ENCODE measurements at places on chromosomes 1 and 21.

- no peak for DNase-seq
These were observed 41.6 kb upstream of the GUCA2A start for GRCh38 chr1:42206164-42206563.

DNA sequence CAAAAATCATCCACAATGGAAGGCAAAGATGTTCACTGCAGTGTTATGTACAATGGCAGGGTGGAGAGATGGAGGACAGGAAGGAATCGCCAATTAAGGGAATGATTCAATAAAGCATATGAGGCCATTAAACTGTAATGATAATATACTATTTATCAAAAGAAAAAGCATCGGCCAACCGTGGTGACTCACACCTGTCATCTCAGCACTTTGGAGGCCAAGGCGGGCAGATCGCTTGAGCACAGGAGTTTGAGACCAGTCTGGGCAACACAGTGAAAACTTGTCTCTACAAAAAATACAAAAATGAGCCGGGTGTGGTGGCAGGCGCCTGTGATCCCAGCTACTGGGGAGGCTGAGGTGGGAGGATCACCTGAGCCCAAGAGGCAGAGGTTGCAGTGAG is 89.1 kb downstream of the SSBP3 start:
- DNase-seq: no peak

DNA sequence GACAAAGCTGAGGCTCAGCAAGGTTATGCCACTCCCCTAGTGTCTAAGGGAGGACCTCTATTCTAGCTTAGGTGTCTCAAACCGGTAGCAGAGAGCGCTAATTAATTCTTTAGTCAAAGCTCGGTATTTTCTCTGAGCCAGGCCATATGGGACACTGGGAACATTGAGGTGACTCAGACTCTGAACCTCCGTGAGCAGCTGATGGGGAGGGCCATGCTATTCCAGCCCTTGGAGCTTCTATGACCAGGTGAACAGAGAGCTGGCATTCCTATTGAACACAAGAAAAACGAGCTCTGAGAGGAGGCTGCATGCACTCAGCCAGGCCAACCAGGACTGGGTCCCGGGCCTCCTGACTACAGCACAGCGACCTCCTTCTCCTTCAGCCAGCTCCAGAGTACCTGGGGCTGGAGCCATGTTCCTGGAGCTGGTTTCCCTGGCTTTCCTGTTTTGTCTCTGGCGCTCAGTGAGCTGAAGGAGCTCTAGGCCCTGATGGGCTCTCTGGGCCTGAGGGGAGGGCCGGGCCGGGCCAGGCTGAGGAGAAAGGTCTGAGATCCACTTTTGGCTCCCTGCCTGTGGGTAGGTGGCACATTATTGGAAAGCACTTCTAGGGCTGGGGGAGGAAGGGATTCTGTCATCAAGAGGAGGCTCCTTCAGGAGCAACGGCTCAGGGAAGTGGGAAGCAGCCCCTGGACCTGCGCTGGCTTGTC is 37.0 kb downstream of the SLC9A1 start:
- DNase-seq: no peak

- no peak for DNase-seq
These were observed 53.9 kb downstream of the GABPA start for GRCh38 chr21:25788677-25789076.

DNA sequence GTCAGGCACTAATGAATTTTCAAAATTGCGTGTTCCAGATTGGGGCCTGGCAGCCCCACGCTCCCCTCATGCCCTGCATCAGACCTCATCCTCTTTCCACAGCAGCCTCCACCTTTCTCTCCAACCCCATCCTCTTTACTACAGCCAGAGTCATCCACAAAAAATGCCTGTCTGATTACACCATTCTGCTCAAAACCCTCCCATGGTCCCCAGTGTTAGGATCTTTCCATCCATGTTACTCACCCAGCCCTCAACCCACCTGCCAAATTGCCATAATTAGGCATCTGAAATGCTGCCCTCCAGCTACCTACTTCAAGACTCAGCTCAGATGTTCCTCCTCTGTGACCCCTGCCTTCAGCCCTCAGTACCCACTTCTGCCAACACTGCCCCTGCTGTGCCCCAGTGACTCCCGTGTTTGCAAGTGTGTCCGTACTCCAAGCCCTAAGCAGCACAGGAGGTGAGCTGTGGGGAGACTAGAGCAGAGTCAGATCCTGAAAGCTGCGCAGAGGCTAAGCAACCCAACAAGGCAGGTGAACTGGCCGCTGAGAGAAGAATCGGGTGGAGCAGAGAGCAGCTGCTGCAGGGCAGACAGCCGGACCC is 715 bp upstream of the ARTN start:
- peak; percentile 13 for DNase-seq

DNA sequence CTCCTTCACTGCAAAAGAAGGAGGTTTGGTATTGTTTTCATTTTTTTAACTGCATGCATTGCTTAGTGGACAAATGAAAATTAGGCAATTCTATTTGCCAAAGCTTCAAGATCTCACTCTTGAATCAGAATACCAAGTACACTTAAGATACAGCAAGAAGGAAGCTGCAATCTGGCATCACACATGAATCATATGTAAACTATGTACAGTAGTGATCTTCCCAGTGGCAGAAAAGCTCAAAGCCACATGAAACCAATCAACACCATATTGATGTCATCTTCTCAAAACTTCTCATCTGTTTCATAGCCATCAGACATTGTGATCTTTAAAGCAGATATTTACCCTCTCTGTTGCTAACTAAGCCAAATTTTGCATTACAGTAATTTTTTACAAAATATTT is 550.1 kb downstream of the LTN1 start:
- no peak for DNase-seq

- DNase-seq: peak; percentile 59
These were observed 23.0 kb upstream of the DMBX1 start for GRCh38 chr1:46466477-46467182.

GRCh38 chr1:216794586-216794985 is 71.4 kb upstream of the ESRRG start:
- no peak for DNase-seq

- no peak for DNase-seq
These were observed 5.4 kb downstream of the KRTAP10-12 start for GRCh38 chr21:44702111-44702972.

- no peak for DNase-seq
These were observed at the start of gene CD1C for GRCh38 chr1:158289811-158290210. CD1C (plus strand) TSS chr1:158289923; CDS start chr1:158290065, 142 bp downstream.

DNA sequence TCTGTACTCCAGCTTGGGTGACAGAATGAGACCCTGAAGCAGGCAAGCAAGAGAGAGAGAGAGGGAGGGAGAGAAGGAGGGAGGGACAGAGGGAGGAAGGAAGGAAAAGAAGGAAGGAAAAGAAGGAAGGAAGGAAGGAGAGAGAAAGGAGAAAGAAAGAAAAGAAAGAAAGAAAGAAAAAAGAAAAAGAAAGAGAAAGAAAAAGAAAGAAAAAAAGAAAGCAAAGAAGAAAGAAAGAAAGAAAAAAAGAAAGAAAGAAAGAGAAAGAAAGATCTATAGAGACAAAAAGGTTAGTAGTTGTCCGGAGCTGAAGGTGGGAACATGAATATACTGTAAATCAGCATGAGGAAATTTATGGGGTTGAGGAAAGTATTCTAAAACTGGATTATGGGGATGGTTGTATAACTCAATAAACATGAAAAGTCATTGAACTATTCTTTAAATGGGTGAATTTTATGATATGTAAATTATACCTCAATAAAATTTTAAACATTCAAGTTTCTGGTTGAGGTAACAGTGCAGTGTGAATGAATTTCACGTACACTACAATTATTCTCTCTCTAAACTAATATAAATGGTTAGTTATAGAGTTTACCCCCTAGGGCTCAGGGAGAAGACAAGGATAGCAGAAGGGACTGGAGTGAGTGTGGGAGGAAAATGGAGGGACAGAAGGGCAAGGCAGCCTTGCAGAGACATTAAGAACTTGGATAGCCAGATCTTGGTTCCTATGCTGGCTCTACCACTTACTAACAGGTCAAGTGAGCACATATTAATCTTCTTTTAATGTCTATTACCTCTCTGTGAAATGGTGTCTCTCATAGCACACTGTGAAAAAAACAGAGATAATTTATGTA is 24.8 kb upstream of the SERTAD4 start:
- no peak for DNase-seq

- peak; percentile 23 for DNase-seq
These were observed 13.0 kb upstream of the GUCA2A start for GRCh38 chr1:42177541-42177981.

DNA sequence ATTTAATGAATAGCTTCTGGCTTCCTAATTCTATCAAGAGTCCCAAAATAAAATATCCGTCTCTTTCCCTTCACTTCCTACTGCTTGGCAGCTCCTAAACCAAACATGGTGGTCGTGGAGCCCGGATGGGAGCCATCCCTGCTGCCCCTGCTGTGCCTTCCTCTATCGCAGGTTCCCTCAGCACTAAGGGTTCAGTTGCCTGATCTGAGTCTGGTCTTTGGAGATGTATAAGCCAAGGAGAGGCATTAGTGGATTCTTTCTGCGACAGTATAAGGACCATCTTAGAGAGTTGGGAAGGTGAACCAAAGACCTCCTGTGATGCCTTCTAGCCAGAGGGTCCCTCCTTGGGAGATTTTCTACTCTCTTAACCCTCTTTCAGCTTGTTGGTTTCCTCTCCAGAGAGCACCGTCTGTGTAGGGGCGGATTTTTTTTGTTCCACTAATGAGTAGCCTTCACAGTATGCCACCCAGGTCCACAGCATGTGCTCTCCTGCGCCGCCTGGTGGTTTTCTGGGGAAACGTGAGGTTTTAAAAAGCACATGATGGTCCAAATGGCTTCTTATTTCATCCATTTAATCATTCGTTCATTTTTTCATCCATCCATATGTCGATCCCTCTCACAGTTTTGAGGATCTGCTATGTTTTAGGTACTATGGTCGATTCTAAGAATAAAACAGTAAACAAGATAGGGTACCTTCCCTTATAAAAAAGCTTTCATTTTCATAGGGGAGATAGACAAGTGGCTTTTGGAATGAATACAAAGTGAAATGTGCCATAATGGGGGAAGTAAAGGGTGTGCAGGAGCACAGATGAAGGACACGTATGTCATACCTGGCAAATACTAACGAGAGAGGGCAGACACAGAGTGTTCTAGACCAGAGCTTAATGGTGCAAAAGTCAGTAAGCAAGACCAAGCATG is 71.0 kb downstream of the NFASC start:
- DNase-seq: peak; percentile 46

DNA sequence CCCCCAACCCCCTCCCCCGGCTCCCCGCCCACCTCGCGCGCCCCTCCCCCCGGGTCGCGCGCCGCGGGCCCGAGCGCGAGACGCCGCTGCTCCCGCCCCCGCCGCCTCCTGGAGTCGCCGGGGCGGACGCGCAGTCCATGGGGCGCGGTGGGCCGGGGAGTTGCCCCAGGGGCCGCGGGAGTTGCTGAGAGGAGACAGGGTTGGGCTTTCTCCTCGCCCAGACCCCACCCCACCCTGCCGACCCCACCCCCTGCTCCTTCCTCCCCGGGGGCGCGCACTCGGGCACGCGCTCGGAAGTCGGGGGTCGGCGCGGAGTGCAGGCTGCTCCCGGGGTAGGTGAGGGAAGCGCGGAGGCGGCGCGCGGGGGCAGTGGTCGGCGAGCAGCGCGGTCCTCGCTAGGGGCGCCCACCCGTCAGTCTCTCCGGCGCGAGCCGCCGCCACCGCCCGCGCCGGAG is at the start of gene LAMC1:
Gene LAMC1 (plus strand): TSS at position 275 of the 455 bp plus-strand sequence. CDS start 297 bp downstream, outside the sequence.
- DNase-seq: peak; percentile 85

DNA sequence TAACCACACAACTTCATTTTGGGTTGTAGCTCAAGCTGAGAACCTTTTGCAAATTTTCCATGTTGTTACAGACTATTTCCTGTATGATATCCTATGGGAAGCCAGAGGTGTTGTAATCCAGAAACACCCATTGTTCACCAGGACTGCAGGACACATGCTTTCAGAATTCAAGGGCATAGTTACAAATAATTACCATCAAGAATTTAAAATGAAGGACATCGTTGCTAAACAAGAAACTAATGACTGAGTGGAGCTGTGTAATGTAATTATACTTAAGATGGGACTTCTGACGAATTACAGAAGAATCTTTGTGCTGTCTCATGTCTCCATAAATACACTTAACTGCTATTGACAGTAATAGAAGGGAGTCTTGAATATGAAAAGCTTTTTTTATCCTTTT is 47.6 kb upstream of the HOOK1 start:
- DNase-seq: no peak

GRCh38 chr1:109040989-109041620 is 797 bp downstream of the WDR47 start:
- DNase-seq: no peak

DNA sequence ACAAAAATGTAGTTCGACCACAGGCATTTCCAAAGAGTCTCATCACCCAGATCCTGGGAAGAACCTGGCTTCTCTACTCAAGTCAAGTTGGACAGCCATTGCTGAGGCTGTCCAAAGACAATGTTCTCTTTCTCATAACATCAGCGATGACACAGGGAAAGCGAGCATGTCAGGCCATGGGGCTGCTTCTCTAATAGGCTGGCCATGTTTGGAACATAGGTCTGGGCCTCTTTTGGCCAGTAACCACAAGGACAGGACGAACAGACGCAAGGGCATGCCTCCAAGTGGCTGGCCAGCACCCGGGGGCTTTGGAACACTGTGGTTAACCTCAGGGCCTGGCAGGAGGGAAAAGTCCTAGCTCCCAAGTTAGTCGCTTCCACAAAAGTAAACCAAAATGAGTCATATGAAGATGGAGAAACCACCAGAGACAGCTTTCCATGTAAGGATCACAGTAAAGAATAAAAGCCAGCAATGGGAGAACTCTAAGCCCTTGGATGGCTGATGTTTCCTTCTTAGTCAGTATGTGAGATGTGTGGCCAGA is 80.6 kb upstream of the SLC44A3 start:
- no peak for DNase-seq

DNA sequence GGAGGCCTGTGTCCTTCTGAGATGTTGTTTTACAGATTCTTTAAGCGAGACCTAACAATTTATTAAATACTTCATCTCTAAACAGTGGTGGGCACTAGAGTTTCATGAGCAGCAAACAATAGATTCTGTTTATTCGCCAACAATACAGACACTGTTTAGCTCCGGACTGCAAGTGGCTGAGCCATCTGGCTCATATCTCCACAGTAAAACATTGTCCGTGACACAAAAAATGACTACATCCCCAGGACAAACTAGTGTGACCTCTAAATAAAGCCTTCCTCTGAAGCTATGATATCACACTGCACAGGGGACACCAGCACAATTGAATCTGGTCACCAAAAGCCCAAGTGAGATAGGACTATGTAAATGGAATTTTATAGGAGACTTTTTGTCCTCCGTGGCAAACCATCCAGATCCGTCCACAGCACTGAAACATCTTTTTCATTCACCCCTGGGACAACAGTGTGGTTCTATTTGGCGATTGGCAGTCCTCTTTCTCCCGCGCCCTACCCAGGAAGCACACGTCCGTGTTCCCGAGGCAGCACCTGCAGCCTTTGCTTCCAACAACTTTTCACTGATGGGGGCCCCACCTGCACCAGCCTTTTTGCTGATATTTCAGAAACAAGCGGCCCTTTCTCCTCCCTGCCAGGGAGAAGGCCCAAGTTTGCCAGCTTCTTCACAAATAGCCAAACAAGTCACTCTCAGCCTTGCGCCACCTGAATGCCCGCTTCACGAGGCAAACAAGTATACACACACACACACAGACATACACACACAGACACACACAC is 47.4 kb downstream of the OLIG1 start:
- no peak for DNase-seq

GRCh38 chr1:164092603-164093353 is 466.2 kb upstream of the PBX1 start:
- DNase-seq: peak; percentile 3
